ENCODE measurements at places on chromosomes 2 and 18. TPM values are rescaled to one million over a fixed set of nuclear protein-coding genes. Genes with fewer than 3 reads are reported as not detected.

DNA sequence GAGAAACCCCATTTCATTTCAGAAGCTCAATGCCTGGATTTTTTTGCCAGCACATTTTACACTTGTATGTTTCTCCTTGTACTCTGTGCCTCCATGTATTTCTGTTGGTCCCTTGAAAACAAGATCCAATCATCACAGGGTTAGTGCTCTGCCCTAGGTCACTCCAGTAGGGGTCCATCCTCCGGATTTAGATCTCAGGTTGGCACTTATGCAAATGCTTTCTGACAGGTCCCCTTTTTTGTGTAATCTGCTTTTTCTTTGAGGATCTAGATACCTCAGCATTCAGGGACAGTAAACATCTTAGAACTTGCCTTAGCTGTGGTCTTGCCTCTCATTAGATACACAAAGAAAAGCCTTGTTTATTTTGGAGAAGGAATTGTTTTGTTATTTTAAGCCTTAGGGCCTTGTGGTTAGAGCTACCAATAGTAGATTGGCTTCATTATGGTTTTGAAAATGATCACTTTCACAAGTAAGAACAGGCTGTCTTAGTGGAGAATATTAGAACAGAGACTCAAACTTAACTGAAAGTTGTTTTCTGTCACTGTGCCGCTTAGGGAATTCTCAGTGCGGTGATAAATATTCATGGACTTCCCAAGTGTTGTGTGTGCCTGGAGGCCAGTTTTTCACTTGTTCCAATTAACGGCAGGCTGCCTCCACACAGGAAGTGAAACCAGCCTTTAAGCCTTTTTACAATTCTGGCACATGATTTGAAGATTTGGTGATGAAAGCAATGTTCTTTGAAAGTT is 7.8 kb downstream of the MERTK start:
- DNase-seq: no peak

ALPI gene
- not detected for total RNA-seq

DNA sequence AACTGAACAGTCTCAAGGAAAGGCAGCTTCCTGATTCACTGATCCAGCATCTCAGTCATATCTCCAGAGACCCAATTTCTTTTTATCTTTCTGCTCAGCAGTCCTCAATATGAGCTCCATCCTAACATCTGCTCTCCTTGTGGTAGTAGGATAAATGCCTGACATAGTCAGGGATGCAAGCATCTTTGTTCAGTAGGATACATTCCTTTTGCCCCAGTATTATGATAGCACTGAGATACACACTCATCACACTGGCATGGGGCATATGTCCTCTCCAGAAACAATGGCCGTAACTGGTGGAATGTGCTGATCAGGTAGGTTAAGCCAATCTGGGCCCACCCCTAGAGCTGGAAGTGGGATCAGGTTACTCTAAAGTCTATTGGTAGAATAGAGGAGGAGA is 207.2 kb downstream of the ETAA1 start:
- DNase-seq: no peak

DNA sequence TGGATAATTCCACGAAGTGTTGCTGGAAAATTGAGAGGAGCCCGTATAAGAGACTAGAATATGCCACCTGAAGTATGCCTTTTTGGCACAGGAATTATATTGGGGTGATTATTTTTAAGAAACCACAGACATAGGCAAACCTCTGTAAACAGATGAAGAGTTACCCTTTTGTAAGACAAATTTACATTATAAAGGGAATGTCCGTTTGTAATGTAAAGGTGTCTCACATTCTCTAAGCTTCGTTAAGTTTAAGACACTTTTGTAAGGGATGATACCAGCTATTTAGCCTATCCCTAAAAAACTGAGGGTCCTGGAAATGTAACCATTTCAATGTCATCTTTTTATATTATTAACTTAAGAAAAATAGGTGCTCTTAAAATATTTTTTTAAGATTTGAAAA is 432.8 kb upstream of the SYT4 start:
- DNase-seq: no peak

KIF1A gene
- 0.07 TPM for total RNA-seq

Data from pulmonary artery endothelial cell (primary cell).